ENCODE measurements at places on chromosomes 7 and 10.

DNA sequence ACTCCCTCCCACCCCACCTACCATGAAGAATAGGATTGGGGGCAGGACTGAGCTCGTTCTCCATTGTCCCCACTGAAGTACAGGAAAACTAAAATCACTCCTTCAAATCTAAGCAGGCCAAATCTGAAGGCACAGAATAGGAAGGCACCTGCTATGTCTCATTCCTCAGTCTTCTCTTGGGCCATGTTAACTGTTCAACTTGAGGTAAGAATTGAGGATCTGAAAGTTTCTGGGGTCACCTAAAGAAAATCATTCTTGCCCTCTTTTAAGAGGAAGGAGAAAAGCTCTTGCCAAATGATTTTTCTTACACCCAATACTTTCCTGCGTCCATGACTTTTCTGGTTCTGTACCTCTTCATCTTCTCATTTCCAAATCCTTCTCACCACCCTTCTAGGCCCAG lies 4.9 kb downstream of the CPN1 start:
- no peak for DNase-seq

DNA sequence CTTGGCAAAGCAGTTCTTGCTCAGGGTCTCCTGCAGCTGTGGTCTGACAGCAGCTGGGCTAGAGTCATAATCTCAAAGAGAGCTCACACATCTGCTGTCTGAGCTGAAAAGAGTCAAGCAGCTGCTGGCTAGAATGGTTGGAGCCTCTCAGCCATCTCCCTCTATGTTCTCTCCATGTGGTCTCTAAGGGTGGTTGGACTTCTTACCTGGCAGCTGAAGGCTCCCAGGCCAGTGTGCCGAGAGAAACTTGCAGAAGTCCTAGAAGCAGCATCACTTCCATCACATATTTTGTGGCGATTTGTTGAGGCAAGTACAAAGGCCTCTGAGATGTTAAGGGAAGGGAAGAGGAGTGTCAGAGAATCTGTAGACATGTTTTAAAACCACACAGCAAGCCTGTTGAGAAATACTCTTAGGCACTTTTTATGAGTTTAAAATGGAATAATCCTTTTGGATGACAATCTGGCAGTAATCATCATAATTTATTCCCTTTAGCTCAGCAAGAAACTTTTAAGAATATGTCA lies 93.2 kb downstream of the REEP3 start:
- no peak for DNase-seq

DNA sequence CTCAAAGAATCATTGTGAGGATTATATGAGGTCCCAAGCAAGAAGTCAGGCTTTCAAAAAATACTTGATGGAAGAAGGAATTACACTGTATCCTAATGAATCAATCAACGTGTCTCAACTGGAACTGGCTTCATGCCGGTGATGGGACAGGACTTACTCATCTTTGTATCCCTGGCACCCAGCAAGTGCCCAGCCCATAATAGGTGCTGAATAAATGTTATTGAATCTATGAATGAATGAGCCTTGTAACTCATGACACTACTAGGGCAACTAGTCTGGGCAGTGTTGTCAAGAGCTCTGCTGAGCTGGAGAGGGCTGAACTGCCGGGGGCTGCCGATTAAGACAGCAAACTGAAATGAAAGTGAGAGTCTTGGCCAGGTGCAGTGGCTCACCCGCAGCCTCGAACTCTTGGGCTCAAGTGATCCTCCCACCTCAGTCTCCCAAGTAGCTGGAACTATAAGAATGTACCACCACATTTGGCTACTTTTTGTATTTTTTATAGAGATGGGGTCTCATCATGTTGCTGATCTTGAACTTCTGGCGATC lies 87.2 kb upstream of the KIF5B start:
- DNase-seq, result no peak

- DNase-seq, result no peak
Observed at GRCh38 chr10:10811562-10811961, 206.1 kb upstream of the CELF2 start.

GRCh38 chr10:100129424-100129823 lies 47.8 kb upstream of the CPN1 start:
- DNase-seq, result no peak

GRCh38 chr7:123748171-123748733 lies 551 bp downstream of the WASL start:
- no peak for DNase-seq

- no peak for DNase-seq
Observed at GRCh38 chr7:18225067-18225466, 197.4 kb upstream of the PRPS1L1 start.

DNA sequence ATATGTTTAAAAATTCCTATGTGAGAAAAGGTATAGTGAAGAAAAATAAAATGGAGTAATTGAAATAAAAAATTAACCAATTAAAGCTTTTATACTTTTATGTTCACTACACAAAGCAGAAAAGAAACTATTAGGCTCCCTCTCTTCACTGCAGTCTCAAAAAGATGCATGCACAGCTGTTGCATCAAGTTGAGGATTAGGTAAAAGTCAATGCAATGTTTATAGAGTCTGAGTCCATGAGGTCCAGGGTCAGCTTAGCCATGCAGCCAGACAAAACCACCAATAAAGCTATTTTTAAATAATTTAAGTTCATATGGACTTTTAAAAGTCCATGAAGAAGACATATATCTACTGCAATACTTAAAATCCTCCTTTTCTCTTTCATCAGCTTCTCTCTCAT lies 31.1 kb upstream of the ING3 start:
- no peak for DNase-seq

DNA sequence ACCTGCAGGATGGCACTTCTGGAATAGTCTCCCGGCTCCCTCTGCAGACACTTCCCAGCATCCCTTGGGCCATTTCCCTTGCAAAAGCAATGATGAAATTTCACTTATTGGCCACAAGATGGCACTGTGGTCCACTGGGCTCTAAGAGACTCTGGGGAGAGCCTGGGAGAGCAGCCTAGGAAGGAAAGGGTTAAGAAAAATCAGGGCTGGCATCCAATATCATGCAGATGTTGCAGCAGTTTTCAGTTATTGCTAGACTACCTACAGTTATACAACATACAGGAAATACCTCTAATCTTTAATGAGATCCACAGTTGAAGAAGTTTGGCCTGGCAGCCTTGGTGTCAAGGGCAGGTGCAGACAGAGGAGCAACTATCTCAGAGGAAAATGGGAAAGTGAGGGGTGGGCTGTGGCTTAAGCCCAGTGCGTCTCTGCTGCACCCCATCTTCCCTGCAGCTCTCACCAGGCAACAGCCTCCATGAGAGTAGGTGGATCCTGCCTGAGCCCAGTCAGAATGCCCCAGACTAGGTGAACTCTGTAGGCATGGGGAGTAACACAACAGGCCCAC lies 100.2 kb upstream of the PRSS58 start:
- DNase-seq, result no peak

GRCh38 chr10:97737770-97738265 lies 890 bp downstream of the ZFYVE27 start:
- DNase-seq, result no peak

GRCh38 chr7:37015353-37016034 lies 291.2 kb upstream of the AOAH start:
- DNase-seq, result no peak

DNA sequence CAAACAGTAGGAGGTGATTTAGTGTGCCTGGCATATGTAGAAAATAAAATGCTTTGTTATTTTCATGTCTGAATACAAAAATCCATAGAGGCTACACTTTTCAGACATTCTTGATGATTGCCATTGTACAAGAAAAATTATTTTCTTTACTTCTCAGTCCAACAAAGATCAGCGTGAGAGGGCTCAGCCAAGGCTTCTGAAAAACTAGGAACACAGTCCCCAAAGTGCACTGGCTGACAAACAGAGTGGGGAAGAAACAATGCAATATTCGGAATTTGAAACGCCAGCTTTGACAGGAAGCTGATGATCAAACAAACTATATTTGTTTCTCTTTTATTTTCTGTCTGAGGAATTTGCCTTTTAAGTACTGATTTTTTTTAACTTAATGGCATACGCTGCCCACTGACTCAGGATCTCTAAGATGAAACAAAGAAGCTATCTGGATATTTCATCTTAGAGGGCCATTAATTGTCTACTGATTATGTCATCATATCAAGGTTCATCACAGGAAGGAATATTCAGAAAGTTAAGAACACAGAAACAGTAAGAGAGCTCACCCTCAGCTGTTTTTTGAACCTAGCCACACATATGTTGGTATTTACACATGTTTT lies 197.0 kb upstream of the INHBA start:
- DNase-seq, result no peak

- DNase-seq, result no peak
Observed at GRCh38 chr10:50381642-50382041, 130.3 kb upstream of the ASAH2 start.

DNA sequence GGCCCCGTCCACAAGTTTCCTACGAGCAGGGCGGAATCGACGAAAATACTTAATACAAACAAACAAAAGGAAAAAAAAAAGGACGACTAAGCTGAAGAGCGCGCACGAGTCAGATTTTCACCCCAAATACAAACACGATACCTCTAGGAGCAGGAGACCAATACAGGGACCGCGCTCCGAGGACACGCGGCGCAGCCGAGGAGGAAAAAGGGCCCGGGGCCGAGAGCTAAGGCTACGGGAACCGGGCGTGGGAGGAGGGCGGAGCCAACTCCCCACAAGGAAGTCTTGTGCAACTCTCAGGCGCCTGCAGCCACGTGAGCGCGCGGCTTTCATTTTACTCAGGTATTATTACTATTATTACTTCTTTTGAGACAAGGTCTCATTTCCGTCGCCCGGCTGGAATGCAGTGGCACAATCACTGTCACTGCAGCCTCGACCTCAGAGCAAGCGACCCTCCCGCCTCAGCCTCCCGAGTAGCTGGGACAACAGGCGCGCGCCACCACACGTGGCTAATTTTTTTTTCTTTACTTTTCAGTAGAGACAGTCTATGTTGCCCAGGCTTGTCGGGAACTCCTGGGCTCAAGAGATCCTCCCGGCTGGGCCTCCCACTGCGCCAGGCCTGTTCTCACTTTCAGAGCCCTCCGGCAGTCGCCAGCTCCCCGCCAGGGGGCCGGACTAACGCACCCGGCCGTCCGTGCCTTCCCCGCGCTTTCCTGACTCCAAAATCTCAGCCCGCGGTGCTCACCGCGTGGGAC lies 1.2 kb downstream of the HNRNPF start:
- peak; percentile 75 for DNase-seq

DNA sequence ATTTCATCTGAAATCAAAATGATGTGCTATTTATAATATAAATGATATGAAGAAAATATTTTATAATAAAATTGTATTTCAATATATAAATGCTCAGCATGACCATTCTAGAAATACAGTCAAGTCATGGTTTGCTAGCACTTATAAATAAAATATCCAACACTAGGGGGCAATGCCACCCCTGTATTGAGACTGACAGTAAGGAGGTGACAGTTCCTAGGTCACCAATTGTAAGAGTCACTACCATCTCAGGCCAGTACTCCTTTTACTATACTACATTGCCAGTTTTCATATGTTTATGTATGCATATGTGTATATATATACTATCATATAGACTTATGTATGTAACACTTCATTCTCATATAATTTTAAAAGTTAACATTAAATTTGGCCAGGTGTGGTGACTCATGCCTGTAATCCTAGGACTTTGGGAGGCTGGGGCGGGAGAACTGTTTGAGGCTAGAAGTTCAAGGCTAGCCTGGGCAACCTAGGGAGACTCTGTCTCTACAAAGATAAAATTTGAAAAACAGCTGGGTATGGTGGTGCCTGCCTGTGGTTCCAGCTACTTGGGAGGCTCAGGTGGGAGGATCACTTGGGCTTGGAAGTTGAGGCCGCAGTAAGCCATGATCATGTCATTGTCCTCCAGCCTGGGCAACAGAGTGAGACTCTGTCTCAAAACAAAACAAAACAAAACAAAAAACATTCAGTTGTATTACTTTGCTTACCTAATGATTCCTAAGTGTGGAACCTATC lies 2.4 kb upstream of the CNOT4 start:
- no peak for DNase-seq

- no peak for DNase-seq
Observed at GRCh38 chr10:131670341-131670740, 230.5 kb upstream of the PPP2R2D start.

GRCh38 chr10:130714742-130715467 lies 578.7 kb downstream of the GLRX3 start:
- DNase-seq, result no peak

- DNase-seq, result no peak
Observed at GRCh38 chr7:79386688-79387422, 66.6 kb downstream of the MAGI2 start.

GRCh38 chr10:78550716-78551115 lies 517.1 kb downstream of the RPS24 start:
- no peak for DNase-seq

DNA sequence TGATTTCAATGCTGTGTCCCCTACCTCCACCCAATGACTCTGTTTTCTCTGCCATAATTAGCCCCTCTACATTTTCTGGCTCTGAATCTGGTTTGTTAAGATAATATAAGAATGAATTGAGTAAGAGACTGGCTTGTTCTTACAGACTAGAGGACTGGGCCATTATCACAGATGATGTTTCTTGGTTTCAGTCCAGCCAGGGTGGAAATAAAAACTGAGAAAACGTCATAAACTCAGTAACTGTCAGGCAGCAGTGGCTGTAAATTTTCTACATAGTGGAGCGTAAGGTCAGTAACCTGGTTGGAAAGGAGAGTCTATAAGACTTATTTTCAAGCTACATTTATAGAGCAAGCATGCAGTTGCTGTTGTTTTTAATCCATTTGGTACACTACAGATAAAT lies 485.4 kb downstream of the HTR7 start:
- DNase-seq, result no peak

GRCh38 chr7:35258868-35259522 lies 5.1 kb upstream of the TBX20 start:
- no peak for DNase-seq

GRCh38 chr10:112343056-112343806 lies 30.7 kb upstream of the ACSL5 start:
- no peak for DNase-seq

DNA sequence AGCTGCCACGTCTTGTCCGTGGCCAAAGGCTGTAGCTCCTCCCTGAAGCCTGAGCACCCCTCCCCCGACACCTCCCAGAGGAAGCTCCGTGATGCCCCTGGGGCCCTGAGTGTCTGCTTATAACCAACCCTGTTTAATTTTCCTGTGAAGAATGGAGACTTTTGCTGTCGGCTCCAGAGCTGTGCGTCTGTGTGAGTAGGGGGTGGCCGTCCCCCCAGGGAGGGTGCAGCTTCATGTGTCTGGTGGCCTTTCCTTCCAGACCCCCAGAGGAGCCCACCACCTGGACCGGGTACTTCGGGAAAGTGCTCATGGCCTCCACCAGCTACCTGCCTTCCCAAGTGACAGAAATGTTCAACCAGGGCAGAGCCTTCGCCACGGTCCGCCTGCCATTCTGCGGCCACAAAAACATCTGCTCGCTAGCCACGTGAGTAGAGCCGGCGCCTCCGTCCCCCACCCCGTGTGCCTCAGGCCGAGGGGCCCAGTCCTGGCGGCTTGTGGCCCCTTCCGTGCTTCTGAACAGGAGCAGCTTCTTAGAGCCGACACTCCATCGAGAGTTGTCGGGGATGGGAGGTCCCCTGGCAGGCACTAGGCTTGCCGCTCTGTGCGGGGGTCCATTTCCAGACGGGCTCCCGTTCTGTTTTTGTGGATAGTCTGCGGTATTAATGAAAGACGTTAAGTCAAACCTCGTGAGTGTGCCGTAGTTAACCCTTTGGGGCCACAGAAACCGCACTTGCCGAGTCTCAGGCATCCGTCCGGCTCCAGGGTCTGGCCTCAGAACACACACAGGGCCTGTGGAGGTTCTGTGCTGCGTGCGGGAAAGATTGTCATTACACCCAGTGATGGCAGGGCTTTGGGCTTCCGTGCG lies 37.1 kb downstream of the WIPI2 start:
- DNase-seq, result no peak
